ENCODE measurements at places on chromosomes 7 and 10.

- no peak for DNase-seq
Observed at GRCh38 chr7:75584354-75584753, 92.2 kb downstream of the SPDYE5 start.

- DNase-seq, result no peak
Observed at GRCh38 chr7:98233219-98234070, 18.6 kb downstream of the TECPR1 start.

DNA sequence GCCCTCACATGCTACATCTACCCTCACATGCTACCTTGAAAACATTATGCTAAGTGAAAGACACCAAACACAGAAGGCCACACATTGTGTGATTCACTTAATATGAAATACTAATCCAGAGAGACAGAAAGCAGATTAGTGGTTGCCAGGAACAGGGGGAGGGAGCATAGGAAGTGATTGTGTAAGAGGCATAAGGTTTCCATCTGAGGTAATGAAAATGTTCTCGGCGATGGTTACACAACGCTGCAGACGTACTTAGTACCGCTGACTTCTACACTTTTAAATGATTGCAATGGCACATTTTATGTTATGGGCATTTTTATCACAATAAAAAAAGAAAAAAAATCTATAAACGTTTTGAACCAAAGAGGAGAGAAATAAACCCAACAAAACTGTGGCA, 742.3 kb downstream of the TYW1 start:
- DNase-seq, result peak; percentile 26

GRCh38 chr7:2185715-2186114, 47.0 kb downstream of the MAD1L1 start:
- DNase-seq, result no peak

DNA sequence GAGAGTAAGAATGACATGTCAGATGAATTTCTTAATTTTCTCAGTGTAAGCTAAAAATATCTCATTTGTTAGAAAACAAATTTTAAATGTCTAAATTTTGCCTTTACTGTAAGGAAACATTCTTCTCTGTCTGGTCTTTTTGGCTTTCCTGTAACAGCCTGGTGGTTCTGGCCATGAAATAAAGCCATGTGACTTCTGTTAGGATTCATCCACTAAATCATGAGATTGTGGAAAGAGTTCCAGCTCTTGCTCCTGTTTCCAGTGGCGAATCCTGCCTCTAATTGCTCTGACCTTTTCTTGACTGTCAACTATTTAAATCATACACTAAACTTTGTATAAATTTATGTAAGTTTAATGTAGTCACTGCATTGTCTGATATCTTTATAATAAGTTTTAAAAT, 398.5 kb upstream of the AKR1E2 start:
- DNase-seq, result no peak

DNA sequence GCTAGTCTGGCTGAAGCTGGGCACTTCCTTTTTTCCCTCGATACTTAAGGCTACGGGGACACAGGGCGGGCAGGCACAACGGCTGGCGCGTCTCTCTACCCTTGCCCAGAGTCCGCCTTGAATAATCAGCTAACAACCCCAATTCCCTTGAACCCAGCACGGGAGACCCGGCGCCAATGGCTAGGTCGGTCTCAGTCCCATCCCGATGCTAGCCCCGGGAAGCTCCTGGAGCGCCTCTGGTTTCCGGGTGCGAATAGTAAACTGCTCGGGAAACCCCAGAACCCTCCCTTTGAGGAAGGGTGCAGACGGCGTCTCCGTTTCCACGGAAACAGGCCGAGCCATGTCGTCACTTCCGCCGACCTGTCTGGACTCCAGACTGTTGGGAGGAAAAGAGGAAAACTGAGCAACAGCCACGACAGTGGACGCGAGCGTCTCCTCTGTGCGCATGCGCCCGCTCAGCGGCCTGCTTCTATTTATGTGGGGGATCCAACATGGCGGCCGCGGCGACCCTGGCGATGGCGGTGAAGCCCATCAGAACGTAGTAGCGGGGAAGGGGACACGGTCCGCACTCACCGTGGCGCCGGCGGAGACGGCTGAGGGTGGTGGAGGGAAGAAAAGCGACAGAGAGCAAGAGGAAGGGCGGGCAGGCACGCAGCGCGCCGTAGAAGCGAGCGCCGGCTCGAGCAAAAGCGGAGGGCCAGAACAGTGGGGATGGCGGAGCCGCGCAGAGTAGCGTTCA, at the start of gene UBN2:
UBN2 (plus strand) TSS at position 464 of the 739 bp plus-strand sequence; CDS start at position 712, 248 bp downstream.
- peak; percentile 97 for DNase-seq

- DNase-seq, result no peak
Observed at GRCh38 chr7:73912223-73912622, 51.3 kb downstream of the TMEM270 start.

DNA sequence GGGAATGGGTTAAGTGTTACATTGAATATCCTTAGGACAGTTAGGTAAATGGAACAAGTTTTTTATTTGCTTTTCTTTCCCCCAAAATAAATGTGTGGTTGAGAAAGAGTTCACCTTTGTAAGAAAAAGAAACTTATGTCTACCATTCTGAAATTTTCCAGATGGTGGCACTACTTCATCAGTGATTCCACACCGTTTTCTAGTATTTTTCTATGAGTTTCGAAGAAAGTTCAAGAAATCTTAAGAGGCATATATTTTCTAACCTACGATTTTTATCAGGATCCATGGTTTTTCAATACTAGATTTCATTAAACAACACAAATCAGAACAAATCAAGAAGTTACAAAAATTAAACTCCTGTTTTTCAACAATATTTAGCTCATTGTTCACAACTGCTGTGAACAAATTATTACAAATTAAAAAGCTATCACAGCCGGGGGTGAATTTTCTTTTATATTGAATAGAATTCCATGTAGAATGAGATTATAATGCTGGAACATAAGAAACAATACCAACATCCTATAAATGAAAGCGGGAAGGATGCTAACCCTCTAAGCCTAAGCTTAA, 163.1 kb upstream of the NPVF start:
- DNase-seq, result peak; percentile 55

DNA sequence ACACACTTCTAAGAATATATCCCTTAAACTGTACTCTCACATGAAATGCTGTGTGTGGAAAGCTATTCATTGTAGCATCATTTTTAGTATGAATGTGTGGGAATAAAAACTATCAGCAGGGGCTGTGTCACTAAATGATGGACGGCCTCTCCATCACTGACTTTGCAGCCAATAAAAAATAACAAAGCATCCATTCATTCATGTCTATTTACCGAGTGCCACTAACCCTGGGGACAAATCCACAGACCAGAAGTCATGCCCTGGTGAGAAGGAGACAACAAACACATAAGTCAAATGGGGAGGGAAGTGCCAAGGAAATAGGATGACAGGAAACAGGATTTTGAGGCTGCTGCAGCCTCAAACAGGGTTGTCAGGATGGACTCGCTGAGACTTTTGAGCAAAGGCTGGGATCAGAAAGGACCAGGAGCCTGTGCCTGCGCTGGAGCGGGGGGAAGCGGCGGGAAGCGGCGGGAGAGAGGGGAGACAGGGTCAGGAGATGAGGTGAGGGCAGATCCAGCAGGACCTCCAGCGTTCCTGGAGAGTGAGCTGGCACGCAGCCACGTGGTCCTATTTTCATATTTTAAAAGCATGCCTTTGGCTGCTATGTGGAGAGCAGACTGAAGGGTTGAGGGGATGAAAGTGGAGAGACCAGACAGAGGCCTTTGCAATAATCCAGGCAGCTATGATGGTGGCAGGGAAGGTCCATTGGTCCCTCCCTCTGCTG, 2.2 kb upstream of the NOM1 start:
- no peak for DNase-seq

- no peak for DNase-seq
Observed at GRCh38 chr10:31112961-31113360, 81.3 kb upstream of the ZNF438 start.

- no peak for DNase-seq
Observed at GRCh38 chr10:12062754-12063482, 5.8 kb upstream of the DHTKD1 start.

- no peak for DNase-seq
Observed at GRCh38 chr10:110881247-110881646, 9.5 kb downstream of the PDCD4 start.

DNA sequence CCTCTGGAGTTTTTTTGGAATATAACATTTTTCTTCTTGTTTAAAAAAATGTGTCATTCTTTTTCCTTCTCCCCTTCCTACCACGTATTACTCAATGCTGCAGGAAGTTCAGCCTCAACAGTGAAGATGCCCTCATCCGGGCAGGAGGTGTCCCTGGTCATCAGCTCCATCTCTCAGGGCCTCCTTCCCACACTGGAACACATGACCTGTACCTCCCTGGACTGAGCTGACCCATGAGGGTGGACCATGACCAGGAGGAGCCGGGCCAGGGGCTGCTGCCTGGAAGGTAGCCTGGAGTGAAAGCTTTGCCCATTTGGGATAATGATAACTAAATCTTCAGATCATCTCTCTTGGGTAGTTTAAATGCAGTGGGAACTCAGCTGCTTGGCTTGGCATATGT, 316.5 kb upstream of the ZMIZ1 start:
- no peak for DNase-seq

DNA sequence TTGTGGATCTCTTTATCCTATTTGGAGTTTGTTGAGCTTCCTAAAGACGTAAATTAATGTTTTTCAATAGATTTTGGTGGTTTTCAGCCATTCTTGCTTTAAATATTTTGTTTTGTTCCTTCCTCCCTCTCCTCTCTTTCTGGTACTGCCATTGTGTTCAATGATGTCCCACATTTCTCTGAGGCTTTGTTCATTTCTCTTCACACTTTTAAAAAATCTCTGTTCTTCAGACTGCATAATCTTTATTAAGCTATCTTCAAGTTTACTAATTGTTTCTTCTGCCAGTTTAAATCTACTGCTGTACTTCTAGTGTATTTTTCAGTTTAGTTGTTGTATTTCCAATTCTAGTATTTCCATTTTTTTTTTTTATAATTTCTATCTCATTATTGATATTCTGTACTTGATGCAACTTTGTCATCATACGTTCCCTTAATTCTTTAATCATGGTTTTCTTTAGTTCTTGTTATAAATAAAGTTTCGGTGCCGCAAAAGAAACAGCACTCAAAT, 45.6 kb upstream of the FZD9 start:
- no peak for DNase-seq

DNA sequence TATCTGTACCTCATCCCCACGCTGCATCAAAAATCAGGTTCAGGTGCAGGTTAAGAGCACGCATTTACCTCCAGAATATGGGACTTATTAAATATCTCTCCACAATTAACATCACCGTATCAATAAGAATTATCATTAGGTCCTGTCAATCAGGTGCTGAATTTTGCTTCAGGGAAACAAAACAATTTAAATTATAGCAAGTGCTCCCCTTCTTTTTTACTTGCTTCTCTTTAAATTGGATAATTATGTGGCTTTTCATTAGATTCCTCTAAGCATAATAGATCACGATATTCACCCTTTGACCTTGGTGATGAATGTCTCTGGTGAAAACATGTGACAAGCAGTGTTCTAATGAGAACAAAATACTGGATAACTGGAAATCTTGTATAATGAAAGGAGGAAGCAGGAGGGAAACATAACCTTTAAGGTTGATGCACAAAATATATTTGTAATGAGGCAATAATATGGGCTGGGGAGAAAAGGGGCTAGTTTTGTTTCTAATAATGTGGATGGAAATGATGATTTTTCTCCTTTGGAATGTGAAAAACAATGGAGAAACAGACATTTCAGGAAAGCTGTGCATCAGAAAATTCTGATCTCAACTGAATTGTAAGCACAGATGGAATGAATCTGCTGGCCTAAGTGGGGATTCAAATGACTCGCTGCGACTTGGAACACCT, 166.9 kb downstream of the SNX10 start:
- no peak for DNase-seq

DNA sequence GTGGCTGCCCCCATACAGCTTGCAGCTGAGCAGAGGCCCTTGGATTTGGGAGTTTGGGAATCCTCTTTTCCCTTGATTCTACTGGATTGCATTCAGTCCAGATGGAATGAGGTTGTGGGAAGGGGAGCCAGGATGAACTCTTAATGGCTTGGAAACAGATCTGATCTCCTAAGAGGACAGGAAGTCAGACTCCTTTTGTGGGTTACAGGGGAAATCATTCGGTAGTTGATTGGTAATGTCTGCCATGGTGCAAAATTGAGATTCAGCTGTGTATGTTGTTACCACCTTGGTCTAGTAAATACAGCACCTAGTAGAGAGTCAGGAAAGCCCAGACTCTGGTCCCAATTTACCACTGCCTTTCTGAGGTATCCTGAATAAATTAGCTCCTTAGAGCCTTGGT, 144.2 kb upstream of the TNRC18 start:
- DNase-seq, result no peak

DNA sequence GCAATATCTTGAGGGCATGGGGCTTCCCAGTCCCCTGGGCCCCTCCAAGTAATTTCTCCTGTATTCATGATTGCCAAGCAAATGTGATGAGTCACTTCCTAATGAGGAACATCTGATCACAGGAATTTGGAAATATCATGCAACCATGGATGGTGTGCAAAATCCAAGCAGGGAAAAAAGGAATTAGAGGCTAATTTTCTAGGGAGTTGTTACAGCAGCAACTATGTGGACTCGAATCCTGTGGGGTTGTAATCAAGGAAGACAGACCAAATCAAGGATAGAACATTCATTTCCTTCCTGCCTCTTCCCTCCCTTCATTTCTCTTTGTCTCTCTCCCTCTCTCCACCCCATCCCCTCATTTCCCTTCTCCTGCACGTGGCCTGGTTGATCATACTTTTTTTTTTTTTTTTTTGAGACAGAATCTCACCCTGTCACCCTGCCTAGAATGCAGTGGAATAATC, 23.9 kb upstream of the AGFG2 start:
- DNase-seq, result peak; percentile 27

DNA sequence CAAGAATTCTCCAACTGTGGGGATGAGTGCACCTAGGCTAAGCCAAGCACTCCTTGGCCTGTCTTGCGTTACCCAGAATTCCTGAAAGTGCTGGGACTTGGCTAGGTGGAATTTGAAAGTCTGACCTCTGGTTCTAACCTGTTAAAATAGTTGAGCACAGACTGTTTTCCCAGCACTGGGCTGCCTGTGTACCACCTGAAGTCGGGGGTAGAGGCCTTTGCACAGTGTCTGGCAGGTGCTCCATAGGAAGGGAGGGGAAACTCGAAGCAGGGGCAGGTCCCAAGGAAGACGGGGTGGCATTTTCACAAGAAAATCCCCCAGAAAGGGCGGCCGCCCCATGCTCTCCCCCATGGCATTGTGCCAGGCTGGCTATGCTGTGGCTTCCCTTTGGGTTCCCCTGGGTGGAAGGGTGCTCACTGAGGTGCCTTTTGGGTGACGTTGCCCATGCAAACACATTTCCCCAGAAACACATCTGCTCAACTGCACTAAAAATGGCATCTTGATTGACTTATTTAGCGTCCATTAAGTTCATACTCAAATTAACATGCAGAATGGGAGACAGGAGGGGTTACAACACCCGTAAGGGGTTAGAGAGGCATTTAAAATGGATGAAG, 62.9 kb downstream of the SYPL1 start:
- DNase-seq, result no peak

GRCh38 chr10:129207297-129207696, 259.7 kb upstream of the MGMT start:
- peak; percentile 70 for DNase-seq

DNA sequence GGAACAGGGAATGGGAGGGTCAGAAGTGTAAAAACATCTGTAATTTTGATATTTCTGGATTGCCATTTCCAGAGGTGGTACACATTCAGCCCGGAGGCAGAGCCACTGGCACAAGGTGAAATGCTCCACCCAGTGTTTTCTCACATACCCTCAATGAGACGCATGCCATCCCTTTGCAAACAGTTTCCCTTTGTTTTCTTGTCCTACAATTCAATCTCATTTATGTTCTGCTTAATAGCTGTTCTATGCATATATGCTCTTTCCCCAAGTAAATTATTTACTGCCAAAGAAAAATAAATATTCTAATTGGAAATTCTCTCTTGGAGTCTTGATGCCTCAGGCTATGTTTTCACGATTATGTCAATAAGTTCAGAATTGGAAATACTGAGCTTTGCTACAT, 369.7 kb upstream of the AKR1E2 start:
- DNase-seq, result no peak

- no peak for DNase-seq
Observed at GRCh38 chr10:51319173-51319435, 244.8 kb downstream of the PRKG1 start.

Data from hindlimb muscle (tissue), 1 donor.